ENCODE measurements at places on chromosomes 11 and 22. TPM values are rescaled to one million over a fixed set of nuclear protein-coding genes. Genes with fewer than 3 reads are reported as not detected.

DNA sequence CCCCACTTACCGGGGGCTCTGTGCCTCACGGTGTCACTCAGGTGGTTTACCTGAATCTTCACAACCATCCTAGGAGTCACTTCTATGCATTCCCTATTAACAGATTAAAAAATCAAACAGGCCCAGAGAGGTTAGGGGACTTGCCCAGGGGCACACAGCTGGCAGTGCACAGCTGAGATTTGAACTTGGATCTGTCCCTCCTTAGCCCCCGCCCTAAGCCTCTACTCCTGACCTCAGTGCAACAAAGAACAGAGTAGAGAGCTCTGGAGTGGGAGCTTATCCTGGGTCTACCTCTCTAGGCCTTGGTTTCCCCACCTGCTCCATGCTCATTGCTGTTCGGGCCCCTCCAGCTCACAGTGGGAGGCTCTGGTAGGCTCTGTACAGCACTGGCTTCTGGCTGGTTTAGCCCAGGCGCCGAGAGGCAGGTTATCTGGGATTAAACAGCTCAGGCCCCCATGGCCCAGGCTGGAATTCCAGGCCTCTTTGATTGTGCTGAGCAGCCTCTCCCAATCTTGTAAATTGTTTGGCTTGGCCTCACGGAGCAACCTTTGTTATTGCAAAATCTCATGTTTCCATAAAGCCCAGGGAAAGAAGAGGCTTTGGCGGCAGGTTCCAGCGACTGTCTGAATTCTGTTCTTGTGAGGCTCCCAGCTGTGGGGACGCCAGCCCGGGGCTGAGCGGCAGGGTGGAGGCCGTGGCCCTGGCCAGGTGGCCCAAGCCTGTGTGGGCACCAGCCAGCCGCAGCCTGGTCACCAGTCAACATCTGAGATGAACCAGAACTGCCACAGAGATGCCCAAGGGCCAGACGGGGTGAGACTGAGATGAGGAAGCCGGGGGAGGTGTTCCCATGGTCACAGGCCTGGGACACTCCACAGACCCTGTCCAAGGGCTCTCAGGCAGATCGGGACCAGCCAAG lies 28.9 kb upstream of the SHISAL1 start:
- peaks cover 4% of the 10 kb centered on the region for H3K4me1 ChIP-seq
- peaks cover 4% of the 10 kb centered on the region for H3K27me3 ChIP-seq
- peak; percentile 61 for DNase-seq
- no peaks in the 10 kb centered on the region for H3K36me3 ChIP-seq
- peak overlapping the region; percentile 74 for H3K27ac ChIP-seq
- no peak overlapping the region for H3K4me3 ChIP-seq

- no peaks in the 10 kb centered on the region for H3K27me3 ChIP-seq
- H3K4me3 ChIP-seq: no peak overlapping the region
- no peak overlapping the region for H3K27ac ChIP-seq
- no peaks in the 10 kb centered on the region for H3K36me3 ChIP-seq
- DNase-seq: no peak
These were observed 4.7 kb upstream of the APOL2 start for GRCh38 chr22:36243986-36244385.

- H3K4me1 ChIP-seq: no peaks in the 10 kb centered on the region
- no peak overlapping the region for H3K27ac ChIP-seq
- no peak for DNase-seq
- no peak overlapping the region for H3K4me3 ChIP-seq
These were observed 29.2 kb downstream of the TBX1 start for GRCh38 chr22:19789828-19790227.

PCF11 gene
- 19.9 TPM for polyA plus RNA-seq

RGL4 gene
- 1.5 TPM for polyA plus RNA-seq

All from cardiac muscle cell (in vitro differentiated cells and primary cell).